DMS53 (cell line): ENCODE measurements at places on chromosomes 1 and 21.

DNA sequence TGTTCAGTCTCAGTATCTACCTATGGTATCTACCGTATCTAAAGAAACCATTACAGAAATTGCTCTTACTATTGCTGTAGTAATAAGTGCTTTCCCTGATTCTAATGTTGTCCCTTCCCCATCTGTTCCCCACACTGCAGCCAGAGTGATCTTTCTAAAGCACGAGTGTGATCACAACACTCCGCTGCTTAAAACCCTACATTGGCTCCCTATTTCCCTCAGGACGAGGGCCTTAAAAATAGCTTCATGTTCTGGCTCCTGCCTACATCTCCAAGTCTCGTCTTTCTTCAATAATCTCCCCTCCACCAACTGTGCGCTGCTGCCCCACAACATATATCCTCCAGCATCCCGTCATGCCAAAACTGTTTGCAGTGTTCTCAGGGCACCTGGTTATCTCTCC, 150.6 kb downstream of the SDCCAG8 start:
- no peak for DNase-seq

DNA sequence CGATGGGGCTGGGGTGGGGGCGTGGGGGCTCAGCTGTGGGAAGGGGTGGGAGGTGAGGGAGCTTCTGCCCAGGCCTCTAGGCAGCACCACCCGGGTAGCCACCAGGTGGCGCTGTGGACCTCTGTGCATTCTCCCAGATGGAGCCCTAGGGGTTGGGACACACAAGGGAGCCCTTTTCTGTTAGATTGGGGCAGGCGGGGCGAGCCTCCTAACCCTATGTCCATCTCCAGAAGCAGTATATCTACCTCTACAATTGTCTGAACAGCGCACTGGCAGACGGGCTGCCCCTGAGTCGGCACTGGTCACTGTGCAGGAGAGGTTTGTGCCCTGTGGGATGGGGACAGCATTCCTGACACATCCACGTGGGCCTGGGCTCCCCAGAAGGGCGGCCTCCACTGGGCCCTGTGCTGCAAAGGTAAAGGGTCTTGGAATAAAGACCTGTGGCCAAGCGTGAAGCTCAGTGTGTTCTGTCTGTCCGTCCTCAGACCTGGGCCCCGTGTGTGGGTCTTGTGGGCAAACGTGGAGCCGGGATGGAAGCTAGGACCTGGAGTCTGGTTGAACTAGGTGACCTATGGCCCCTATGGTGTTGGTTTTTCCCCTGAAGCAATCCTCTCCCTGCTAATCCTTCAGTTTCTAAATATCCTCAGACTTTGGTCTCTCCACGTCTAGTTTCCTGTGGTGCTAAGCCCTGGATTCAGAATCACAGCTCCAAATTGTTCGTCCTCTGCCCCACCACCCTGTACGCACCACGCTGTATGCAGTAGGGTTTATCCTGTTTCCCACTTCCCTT, 4.4 kb upstream of the LGR6 start:
- DNase-seq = peak; percentile 88

DNA sequence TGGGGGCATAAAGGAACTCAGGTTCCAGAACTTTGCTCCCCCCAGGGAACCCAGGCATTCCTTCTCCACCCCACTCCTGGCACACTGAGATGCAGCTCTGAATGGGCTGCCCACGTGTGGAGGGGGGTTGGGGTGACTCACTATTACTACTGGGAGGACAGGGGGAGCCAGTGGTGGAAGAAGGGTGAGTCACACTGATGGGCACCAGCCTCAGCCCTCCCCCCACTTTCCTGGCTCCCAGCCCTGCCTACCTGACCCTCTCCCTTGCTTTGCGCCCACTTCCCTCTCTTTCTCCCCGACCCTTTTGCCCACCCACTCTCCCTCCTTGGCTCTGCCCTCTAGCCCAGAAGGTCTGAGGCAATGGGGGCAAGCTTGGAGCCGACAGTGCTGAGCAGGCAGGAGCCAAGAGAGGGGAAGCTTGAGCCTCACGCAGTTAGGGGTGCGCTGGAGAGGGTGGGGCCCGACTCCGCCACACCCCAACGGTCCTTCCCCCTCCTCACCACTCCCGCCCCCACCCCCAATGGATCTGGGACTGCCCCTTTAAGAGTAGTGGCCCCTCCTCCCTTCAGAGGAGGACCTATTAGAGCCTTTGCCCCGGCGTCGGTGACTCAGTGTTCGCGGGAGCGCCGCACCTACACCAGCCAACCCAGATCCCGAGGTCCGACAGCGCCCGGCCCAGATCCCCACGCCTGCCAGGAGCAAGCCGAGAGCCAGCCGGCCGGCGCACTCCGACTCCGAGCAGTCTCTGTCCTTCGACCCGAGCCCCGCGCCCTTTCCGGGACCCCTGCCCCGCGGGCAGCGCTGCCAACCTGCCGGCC, at the start of gene LMNA:
TSS of gene LMNA (plus strand) at position 611 of the 818 bp plus-strand sequence. CDS start 208 bp downstream, outside the sequence.
- DNase-seq = peak; percentile 92

DNA sequence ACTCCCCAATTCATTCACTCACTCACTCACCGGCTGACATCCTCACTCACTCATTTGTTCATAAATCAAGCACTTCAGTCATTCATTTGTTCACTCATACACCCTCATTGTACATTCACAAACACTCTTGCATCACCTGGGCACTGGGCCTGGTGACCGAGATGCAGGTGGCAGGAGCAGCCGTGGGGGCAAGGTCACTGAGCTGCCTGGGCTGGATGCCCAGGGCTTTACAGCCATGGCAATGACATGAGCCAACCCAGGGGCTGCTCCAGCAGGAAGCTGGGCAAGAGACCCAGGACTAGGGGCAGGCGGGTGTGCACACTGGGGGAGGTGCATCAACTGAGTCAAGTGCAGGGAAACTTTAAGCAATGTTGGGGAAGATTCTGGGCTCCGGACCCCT, 113.6 kb upstream of the IGSF21 start:
- no peak for DNase-seq

DNA sequence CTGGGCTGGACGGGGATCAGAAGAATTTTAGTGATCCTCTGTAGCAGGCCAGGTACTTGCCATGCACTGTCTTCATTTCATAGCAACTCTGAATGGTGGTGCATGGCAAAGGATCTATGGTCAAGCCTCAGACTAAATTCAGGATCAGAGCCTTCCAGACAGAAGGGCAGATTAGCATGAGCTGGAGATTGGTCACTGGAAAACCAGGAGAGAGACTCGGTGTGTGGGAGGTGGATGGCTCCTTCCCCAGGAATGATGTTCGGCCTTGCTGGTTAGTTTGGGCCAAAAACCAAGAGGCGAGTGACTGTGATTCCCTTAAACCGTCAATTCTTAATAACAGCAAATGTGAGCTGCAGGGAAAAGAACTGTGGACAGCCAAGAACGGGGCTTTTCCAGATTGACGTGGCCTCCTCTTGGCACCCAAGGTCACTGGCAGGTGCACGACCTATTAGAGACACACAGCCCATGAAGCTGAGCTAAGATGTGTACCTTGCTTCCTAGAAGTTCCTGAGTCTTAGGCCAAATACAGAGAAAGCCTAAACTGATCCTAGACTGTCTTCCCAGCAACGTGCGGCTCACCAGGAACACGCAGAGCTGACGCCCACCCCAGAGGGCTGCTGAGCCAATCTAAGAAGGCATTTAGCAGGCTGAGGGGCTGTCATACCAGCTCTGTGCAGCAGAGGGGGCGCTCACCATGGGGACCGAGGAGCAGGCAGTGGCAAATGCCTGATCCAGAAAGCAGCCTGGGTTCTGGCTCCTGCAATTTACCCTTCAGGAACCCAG, 18.5 kb downstream of the ALDH4A1 start:
- DNase-seq = peak; percentile 69

GRCh38 chr21:39776589-39776988, 31.6 kb downstream of the IGSF5 start:
- no peak for DNase-seq

DNA sequence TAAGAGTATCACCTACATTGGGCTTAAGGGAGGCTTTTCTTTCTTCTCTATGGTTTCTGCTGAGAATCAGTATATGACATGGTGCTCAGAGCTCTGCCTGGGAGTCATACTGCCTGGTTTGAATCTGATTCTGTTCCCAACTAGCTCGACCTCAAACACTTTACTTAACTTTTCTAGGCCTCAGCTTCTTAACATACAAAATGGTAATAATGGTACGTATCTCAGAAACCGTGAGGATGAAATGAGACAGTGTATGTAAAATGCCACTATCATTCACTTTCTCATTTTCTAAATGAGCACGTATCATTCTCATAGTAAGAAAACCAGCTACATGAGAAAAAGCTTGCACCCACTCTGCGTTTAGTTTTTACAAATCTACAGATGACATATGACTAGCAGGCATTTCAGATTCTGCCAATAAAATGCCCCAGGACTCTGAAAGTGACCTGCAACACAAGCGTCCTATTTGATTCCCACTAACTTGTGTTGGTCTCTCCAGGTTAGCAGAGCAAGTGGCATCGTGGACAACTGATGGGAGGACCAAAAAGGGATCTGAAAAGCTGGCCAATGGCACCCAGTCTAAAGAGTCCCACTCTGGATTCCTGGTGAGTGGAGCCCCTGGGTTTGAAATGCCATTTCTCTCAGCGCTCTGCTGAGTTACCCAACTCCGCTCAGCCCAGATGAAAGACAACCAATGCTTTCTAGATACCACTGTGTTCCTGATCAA, 6.1 kb downstream of the CTNNBIP1 start:
- no peak for DNase-seq

- no peak for DNase-seq
Observed at GRCh38 chr1:42128964-42129363, 24.2 kb upstream of the GUCA2B start.

- DNase-seq = no peak
Observed at GRCh38 chr21:29194847-29195246, 64.4 kb downstream of the MAP3K7CL start.

DNA sequence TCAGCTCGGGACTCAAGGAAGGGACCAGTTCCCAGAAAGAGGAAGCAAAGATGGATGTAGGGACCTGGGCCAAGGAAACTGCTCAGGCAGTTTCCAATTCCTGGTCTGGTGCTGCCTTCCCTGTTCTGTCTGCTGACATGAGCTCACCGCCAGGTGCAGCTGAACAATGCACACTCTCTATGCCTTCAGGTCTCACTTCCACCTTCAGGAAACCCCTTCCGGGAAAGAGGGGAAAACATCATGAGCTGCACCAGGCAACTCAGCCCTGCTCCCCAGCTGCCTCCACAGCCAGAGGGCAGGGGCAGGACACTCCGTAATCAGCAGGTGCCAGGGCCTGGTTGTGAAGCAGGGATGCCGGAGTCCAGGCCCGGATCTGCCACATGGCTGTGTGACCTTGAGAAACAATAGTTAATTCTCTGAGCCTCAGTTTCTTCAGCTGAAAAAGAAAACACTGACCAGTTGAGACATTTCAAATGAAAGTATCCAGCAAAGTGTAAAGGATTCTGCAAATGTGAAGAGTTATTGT, 27.8 kb downstream of the SMIM12 start:
- peak; percentile 56 for DNase-seq

DNA sequence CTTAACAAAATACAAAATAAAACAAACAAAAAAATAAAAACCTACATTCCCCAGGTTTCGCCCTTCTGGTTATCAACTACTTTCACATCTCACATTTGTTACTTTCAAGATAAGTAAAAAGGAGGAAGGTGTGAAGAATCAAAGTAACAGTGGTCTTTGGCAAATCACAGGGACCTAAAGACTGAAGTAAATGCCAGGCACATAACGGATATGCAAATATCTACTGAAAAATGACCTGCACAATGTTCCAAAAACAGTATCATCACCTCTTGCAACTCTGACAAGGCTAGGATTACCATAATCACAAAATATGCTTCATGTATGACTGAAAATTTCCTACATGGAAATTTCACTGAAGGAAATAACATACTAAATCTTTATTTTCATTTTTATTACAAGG, 29.3 kb downstream of the COP1 start:
- DNase-seq = no peak

GRCh38 chr1:245825128-245825901, 670.5 kb downstream of the KIF26B start:
- DNase-seq = peak; percentile 7

- DNase-seq = no peak
Observed at GRCh38 chr1:160619742-160620277, 27.0 kb downstream of the SLAMF1 start.

DNA sequence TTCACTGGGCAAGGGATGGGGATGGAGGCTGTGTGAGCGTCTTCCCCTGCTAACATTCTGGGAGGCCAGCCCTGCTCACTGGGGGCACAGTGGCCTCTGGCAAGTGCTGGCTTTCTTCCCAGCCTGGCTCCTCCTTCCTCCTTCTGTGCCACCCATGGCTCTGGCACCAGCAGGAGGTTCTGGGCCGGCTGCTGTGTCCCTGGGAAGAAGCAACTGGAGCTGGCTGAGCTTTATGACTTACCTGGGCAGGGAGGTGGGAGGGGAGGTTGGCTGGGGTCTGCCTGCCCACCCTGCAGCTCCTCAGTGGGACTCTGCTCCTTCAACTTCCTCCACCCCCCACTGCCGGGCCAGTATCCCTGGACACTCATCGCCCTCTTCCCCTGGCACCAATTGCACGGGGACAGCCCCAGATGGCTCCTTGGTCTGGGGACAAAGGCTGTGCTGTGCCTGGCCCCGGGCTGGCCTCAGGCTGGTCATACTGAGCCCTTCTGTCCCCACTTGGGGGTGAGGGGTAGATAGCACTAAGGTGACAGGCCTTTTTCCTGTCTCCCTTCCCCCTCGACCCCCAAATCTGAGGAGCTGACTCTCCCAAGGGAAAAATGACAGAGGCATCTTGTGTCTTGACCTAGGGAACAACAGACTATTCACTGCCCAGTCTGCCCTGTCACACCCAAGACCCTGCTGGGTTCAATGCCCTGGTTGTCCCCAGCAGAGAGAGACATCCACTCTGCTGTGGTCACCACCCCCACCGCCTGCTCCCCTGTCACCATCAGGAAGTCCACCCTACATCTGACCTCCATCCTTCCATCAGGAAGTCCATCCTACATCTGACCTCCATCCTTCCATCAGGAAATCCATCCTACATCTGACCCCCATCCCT, 14.4 kb downstream of the CDK18 start:
- DNase-seq = no peak

- peak; percentile 69 for DNase-seq
Observed at GRCh38 chr1:26138974-26139558, 19.8 kb upstream of the FAM110D start.

GRCh38 chr1:172657586-172657985, 1.3 kb upstream of the FASLG start:
- no peak for DNase-seq

DNA sequence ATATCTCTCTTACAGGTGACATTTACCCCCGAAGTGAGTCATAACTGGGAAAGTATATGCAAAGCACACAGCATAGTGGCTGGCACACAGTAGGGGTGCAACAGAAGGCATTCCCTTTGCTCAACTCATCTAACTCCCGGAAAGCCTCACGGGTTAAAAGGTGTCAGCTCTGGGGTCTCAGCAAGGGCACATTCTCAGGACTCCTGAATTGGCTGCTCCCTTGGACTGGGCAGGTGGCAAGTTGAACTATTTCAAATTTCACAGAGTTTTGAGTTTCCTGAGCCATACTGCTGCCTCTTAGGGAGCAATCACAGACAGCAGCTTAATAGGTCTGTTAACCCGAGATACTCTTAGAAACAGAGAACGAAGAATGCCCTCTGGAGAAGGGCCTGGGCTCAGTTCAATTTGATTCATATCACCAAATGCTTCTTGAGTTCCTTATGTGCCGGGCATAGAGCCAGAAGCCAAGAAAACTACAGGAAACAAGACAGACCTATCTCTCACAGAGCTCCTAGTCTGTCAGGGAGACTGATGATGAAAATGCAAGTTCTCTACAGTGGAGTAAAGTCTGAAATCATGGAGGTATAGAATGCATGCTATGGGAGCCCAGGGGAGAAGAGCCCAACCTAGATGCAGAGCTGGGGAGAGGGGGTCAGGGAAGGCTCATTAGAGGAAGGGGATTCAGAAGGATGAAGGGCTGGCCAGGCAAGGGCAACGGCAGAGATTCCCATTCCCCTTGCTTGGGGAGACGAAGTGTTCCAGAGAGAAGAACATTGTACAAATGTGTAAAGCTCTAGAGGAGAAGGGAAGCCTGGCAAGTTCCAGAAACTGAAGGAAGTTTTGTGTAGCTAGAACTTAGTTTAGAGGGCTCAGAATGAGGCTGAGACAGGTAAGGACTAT, 143.9 kb upstream of the HMGB4 start:
- no peak for DNase-seq
